ENCODE measurements at places on chromosomes 7 and 10. TPM values are rescaled to one million over a fixed set of nuclear protein-coding genes. Genes with fewer than 3 reads are reported as not detected.

GRCh38 chr7:32914184-32914583 lies 22.6 kb upstream of the KBTBD2 start:
- no peak for DNase-seq

- DNase-seq = peak; percentile 81
These were observed 55.4 kb upstream of the LMTK2 start for GRCh38 chr7:98051118-98051744.

EBF3 gene
- 22.3 TPM for polyA plus RNA-seq

DNA sequence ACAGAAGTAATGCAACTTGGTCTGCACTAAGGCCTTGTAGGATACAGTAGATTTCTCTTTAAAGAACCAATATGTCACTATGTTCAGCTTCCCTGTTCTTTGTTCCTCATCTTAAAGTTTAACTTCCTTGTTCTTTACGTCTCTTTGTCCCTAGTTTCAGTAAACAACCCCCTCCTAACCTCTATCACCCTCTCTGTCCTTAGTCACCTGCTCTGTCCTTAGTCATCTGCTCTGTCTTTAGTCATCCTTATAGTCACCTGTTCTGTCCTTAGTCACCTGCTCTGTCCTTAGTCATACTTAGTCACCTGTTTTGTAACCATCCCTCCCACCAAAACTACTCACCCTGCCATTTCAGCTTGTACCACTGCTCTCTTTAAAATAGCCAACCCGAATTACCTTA lies 144.6 kb upstream of the TMEM106B start:
- no peak for DNase-seq

- DNase-seq = no peak
These were observed 4.7 kb downstream of the NFE2L3 start for GRCh38 chr7:26156451-26157420.

GRCh38 chr10:21257919-21258318 lies 267.6 kb downstream of the SKIDA1 start:
- no peak for DNase-seq
